CD4-positive, alpha-beta T cell treated with Interleukin-2 at 100 ng/mL for 4 hours (primary cell): ENCODE measurements at places on chromosomes 7 and 10.

- DNase-seq, result no peak
Observed at GRCh38 chr10:92328993-92329392, 38.0 kb downstream of the MARCHF5 start.

DNA sequence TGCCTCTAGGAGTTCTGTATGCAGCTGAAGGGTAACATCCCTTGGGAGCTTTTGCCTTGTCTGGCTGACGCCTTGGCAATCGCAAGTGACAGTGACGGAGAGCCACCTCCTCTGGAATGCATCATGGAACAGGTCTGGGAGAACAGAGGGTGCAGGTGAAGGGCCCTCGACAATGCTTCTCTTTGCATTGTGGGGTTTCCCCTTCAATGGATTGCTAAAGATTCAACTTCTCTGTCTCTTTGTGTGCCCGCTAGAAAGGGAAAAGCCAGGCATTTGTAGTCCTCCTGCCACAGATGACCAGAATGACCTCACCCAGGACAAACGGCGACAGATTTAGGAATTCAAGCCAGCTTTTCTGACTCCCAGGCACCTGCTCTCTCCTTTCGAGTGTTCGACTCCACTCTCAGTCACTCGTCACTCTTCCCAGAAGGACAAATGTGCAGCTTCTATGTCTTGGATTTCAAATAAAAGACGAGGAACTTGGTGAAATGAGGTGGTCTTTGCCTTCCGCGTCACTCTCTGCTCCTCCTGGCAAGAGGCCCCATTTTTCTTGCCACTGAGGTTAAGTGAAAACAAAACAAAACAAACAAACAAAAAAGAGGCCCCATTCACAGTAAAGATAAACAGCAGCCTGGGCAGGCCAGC lies 26.1 kb downstream of the IL2RA start:
- no peak for DNase-seq

DNA sequence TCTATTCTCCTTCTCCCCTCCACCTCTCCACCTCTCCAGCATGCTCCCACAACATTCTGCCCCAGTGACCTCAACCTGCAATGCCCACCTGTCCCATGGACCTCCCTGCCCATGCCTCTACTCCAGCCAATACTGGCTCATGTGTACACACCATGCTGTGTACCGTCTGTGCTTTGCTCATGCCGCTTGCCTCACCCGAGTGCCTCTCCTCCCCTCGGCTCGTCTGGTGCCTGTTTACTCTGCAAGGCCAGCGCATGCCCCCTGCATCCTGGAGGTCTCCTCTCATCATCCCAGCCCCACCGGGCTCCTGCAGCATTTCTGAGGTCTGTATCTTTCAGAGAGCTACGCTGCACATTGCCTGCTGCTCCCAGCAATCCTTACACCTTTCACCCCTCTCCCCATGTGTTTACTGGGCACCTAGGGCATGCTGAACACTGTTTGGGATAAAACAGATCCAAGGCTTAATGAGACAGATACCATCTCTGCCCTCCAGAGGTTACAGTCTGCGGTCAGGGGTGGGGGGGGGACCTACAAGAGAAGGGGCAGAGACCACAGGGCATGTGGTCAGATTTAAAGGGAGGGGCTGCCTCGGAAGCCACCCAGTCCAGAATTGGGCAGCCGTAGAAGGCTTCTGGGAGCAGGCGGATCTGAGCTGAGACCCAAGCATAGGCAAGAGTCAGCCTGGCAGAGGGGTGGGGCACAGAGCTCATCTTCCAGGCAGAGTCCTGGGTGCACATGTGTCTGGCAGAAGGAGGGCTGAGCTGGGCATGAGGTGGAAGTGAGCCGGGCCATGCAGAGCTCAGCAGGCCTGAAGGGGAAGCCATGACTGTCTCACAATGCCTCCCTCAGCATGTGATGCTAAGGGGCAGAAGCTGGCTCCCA lies 29.6 kb upstream of the PSAP start:
- no peak for DNase-seq

GRCh38 chr10:48691812-48692528 lies 7.3 kb downstream of the WDFY4 start:
- no peak for DNase-seq

DNA sequence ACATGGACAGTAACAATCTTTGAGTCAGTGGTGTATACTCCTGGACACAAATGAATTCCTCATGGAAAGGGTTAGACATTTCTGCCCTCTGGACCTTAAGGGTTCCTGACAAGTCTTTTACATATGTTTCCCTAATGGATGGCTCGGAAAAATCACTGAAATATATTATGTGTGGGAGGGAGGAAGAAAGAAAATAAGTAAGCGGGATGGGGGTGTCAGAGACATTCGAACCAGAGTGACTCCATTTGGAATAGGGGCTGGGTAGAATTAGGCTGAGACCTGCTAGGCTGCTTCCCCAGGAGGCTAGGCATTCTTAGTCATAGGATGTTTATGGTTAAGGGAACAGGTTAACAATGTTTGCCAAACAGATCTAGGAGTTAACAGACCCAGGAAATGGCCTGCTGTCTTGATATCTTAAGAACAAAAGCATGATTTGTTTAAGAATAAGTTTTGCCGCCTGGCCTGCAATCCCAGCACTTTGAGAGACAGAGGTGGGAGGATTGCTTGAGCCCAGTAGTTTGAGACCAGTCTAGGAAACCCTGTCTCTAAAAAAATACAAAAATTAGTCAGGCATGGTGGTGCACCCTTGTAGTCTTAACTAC lies 1241.7 kb downstream of the TYW1 start:
- DNase-seq, result no peak

DNA sequence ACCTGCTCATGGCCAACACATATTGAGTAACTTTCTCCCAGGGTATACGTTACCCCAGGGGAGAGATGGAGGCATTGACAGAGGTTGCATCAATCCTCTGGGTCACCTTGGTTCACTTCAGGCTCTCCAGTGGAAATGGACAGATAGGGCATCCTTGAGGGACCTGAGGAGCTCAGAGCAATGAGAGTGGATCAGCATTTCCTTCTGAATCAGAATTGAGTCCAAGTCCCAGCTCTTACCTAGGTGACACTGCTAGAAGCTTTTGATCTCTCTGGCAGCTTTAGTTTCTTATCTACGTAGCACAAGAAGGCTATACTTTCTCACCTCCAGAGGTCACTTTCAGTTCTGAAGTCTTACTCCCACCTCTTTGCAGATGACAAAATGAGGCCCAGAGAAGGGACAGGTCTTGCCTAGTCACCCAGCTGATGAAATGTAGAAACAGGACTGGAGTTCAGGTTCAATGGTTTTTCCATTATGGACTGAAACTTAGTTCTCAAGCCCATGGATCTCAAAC lies 35.2 kb downstream of the PANK1 start:
- no peak for DNase-seq

DNA sequence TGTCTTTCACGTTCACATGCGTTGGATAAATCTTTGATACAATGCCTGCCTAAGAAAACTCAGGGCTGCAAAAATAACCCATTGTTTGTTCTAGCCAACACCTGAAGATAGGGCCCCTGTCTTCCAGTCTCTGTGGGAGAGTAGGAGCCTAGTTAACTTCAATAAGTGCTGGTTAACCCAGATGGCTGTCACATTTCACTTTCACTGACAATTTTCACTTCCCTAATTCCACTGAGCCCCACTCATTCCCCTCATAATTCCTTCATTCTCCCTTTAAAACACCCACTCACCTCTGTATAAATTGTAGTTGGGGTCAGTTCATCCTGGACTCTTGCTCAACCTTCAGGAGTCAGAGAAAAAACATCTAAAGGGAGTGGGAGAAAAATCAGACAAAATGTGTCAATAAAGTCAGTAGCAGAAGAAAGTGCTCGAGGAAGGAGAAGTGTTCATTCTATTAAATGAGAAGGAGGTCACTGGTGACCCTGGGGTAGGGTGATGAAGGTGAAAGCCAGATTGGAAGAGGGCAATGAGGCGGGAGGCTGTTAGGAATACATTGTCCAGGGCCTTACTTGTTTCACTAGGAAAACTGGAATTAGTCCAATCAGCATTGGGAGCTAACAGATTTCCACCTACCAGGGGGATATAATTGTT lies 51.2 kb upstream of the ABI1 start:
- DNase-seq, result no peak

- no peak for DNase-seq
Observed at GRCh38 chr7:126569402-126569801, 683.3 kb downstream of the GRM8 start.

DNA sequence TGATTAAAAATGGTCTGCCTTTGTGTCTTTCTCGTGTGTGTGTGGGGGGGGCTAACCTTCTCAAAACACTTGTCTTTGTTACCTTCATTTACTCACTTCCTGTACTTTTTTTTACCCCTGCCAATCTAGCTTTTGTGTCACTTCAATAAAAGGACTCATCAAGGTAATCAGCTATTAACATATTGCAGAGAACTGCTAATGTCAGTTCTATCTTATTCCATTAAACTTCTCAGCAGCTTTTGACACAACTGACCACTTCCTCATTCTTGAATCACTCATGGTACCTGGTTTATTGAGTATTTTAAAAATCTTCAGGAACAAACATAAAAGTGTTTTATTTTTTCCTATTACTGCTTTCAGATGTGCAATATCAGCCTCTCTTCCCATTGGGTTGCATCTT lies 59.8 kb downstream of the SLC25A40 start:
- DNase-seq, result no peak

- peak; percentile 40 for DNase-seq
Observed at GRCh38 chr7:44769776-44770294, 21.2 kb downstream of the ZMIZ2 start.

DNA sequence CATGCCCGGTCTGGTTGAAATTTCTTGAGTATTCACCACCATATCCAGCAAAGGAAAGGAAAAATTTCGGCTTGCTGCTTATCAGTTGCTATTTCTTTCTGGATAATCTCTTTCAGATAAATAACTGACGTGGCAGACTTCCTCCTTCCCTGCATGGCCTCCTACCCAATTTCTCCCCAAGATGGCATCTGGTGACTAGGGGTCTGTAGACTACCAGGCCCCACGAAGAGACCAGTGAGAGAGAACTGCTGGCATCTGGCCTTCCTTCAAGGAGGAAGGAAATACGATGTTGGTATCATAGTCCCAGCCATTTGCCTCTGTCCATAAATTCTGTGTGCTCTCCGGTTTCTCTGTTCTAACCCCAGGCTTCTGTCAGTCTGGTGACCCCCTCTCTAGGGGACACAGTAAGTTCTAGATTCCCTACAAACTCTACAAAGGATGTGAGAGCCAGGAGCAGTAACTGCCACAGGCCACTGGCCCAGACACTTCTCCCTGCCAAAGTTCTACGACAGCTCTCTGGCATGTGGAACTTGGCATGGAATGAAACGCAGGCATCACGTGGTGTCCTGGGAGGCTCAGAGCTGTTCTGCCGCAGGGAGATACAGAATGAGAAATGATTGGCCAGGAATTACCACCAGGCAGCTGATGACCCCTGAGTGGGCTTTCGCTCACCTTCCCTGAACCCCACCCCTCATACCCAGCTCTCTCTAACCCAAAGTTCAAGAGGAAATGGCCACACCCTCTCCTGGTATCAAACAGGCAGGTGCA lies 30.0 kb upstream of the MSRB2 start:
- no peak for DNase-seq

DNA sequence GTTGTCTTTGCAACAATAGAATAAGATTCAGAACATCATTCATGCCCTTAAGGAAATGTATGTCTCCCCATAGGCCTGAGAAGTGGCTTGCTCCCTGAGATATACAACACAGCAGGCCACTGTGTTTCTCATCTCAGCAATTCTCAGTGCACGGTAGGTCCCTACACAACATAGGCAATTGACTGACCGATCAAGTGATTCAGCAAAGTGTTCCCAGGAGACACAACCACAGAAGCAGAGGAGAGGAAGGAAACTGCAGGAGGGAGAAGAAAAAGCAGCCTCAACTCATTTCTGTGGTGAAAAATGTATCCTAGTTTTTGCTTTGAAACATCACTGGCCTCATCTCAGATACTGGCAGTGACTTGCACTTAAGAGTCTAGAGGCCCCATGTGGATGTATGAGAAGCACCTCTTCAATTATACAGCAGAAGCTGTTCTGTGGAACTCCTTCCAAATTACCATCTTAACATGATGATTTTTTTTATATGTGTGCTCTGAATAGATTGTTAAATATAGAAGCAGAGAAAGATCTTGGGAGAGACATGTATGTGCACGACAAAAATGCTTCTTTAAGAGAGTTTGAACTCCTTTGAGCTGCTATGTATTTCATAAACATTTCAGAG lies 306.8 kb downstream of the XPNPEP1 start:
- DNase-seq, result no peak

- DNase-seq, result no peak
Observed at GRCh38 chr10:33498391-33498891, 164.0 kb upstream of the NRP1 start.

- DNase-seq, result no peak
Observed at GRCh38 chr7:75054744-75055143, 18.9 kb downstream of the RCC1L start.

GRCh38 chr10:484441-484924 lies 205.0 kb downstream of the DIP2C start:
- DNase-seq, result peak; percentile 16

GRCh38 chr10:53009961-53010907 lies 237.7 kb upstream of the MBL2 start:
- DNase-seq, result no peak

- DNase-seq, result no peak
Observed at GRCh38 chr10:112838784-112839481, 111.1 kb upstream of the TCF7L2 start.

DNA sequence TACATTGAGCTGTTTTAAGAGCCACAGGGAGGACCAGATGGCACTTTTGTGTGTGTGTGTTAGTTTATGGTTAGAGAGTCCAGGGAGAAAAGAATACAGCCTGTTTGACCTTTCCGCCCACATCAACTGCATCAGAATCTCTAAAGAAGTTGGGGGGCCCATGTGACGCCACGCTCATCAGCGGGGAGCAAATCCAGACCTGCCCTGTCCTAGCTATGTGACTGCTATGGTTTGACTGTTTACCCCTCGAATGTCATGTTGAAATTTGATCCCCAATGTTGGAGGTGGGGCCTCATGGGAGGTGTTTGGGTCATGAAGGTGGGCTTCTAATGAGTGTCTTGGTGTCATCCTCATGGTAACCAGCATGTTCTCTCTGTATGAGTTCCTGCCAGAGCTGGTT lies 128.0 kb downstream of the ADRA2A start:
- DNase-seq, result no peak

DNA sequence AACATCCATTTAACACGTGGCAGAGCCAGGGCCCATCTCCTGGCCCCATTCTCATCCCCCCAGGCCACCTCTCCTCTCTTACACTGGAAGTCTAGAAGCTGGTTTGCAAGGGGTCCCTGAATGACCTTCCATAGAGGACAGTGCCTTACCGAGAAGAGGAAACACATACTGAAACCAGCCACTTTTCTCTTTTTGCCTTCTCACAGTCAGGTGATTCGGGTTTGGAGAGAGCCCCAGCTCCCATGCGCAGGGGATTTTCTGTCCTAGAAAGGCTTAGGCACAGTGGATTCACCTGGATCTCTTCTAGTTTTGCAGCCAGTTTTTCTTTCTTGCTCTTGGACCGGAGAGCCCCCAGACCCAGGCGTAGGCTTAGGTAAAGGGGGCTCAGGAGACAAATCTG lies 334.1 kb upstream of the C7orf33 start:
- no peak for DNase-seq

DNA sequence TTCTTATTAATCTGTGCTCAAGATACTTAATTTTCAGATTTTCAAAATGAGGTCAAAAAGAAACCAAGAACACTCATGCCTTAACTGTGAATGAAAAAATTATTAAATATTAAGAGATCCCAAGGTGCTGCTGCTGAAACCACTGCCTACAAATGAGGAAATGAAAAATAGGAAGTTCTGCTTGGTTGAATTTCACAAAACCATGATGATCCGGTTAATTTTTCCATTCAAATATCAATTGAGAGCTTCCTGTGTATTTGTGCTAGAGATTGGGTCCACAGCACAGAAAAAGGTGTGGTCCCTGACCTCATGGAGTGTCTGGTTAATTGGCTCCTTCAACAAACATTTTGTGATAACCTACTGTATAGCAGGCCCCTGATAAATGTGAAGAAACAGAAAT lies 132.7 kb upstream of the YAE1 start:
- no peak for DNase-seq

- DNase-seq, result no peak
Observed at GRCh38 chr7:157668221-157668883, 331.5 kb downstream of the DNAJB6 start.
